ENCODE measurements at places on chromosomes 1 and 21.

- no peak for DNase-seq
Measured at GRCh38 chr1:224583774-224584173, 32.3 kb upstream of the CNIH3 start.

DNA sequence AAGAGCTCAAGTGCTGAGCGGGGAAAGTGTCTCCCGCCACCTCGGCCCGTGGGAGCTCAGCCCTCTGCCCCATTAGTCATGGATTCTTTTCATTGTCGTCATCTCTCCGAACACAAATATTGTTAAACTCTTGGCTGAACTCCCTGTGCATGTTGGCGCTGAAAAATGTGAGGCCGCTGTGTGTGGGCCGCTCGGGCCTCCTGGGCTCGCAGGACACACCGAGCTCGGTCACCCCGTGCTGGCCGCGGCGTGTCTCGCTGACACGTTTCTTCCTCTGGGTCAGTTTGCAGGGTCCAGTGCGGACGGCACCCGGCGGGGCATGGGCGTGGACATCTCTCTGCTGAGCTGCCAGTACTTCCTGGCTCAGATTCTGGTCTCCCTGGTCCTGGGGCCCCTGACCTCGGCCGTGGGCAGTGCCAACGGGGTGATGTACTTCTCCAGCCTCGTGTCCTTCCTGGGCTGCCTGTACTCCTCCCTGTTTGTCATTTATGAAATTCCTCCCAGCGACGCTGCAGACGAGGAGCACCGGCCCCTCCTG, 25.6 kb downstream of the SLC45A1 start:
- no peak for DNase-seq

GRCh38 chr1:89198491-89199072, at the start of gene GBP4:
TSS of gene GBP4 (minus strand) at chr1:89198942. CDS start at chr1:89198834, 108 bp downstream.
- peak; percentile 48 for DNase-seq

DNA sequence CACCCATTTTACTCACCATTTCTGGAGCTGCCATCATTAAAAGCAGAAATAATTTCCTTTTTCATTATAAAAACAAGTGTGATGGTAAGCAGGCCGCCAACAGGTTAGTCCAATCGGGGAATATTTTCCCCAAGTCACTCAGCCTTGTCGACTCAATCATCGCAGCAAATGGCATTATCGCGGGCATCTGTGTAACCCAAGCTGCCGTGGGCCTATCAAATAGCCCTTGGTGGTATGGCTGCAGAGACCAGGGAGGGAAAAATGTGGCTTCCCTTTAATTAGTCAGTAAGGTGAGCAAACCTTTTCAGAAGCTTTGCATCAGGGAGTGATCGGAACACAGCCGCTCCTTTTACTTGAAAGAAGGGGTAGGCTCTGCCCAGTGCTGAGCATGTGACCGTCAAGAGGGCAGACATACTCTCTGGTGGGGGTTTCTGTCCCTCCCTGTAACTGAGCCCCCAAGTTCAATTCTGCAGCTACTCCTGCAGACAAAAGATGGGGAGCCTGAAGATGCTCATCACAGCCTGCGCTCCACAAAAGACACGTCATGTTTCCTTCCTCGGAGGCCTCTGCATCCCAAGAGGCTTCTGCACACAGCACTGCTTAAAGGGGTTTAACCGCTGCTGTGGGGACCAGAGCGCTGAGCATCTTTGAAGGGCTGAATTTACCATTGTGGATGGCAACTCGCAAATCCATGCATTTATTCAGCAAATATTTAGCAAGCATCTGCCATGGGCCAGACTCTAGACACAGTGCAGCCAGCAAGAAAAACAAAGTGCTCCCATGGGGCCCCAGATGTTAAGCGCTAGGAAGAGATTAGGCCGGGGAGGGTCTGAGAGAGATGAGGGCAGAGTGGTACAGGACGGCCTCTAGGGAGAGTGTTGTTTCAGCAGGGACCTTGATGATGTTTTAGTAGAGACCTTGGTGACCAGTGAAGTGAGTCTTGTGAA, 1.2 kb upstream of the TMPRSS3 start:
- DNase-seq, result no peak

GRCh38 chr1:188261849-188262248, 1433.1 kb downstream of the PLA2G4A start:
- DNase-seq, result no peak

DNA sequence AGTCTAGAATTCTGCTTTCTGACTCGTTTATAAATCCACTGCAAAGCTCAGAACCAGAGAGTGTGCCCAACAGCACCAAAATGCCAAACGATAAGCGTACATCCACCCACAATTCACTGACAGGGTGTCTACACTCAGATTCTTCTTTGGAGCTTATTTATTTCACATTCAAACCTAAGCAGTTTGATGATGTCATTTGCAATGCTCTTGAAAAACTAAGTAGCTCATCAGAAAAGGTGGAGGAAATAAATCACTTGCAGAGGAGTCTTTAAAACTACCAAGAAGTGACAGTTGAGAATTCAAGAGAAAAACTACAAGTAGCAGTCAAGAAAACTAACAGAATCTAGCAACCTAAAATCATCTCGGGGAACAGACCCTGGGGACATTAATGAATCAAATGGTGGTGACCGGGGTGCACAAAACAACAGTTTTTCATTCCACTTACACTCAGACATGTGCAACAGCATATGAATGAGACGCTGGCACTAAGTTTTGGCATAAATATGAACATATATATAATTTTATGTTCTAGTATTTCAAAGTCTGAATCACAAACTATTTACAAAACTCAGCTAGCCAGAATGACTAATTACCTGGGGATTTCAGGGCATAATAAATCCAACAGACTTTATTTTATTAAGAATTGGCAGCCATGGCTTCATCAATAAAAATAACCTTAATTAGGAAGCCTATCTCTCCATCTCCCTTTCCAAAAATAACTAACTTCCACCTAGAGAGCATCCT, 119.4 kb downstream of the SIPA1L2 start:
- DNase-seq, result no peak

DNA sequence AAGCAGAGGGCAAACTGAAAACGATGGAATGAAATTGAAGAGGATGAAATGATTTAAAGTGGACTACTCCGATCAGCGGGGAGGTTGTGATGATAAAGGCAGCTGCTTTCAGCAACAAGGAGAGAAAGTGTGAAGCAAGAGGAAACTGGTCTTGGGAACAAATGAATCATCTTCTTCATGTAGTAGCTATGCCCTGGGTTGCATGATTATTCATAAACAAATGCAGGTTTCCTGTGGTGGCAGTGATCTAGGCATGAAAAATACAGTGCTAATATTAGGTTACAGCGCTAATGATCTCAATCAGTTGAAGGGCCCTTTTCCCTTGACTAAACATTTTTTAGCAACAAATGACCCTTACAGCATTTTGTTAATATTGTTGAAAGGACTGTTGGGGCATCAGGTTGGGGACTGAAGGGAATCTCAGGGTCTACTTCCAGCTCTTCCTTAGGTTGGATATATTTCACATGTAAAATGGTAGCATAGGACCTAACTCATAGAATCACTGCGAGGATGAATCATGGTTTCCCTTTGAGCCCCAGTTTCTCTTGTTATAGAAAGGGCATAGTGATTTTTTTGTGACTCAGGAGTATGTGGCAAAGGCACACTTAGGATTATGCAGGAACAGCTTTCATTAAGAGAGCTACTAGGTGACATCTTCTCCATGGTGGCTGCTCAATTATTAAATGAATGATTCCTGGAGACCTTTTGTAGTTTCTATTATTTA, 1.9 kb upstream of the ZFYVE9 start:
- DNase-seq, result no peak

GRCh38 chr1:196324345-196324744, 283.9 kb downstream of the KCNT2 start:
- no peak for DNase-seq

GRCh38 chr1:94111879-94112278, 9.1 kb downstream of the ABCA4 start:
- no peak for DNase-seq

DNA sequence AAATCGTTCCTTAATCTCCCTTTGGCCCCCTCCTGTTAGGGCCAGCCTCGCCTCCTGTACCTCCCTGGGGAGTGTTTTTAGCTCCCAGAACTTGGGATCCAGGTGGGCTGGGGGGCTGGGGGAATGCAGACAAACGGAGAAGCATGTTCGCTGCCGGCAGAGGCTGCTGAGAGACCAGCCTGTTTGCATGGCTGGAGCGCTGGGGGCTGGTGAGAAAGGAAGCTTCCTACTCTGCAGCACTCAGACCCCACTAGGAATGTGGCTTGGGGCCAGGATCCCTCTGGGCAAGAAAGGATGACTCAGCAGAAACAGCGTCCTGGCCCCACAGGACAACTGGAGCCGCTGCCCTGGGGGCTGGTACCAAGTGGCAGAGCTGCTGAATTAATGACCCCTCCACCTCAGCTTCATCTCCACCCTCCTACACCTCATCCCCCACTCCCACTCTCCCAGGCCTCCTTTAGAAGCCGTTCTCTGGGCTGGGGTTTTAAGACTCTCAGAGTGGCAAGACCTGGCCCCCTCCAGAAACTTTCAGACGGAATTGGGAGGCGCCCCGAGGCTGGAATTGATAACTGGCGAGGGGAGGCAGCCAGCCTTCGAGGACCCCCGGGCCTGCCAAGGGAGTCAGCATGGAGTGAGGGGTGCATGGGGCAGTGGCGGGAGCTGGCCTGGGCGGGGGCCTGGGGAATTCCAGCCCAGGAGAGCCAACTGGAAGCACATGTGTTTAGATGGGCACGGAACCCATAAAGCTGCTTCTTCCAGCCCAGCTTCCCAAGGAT, 28.5 kb upstream of the EPS8L3 start:
- DNase-seq, result no peak

DNA sequence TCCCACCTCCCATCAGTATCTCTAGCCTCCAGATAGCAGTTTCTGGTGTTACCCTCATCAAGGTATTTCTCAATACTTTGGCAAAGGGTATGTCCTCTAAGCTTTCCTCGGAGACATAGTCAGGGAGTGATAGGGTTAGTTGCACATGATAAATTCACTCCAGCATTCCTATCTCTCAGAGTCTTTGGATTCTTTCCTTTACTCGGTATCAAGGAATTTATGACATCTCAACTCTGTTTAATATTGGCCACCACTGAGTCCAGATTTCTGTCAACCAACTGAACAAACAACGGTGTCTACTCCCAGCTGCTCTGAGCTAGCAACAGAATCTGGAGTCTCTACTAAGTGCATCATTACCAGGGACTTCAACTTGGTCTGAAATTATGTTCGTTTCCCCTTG, 233.4 kb downstream of the TM2D1 start:
- DNase-seq, result no peak

DNA sequence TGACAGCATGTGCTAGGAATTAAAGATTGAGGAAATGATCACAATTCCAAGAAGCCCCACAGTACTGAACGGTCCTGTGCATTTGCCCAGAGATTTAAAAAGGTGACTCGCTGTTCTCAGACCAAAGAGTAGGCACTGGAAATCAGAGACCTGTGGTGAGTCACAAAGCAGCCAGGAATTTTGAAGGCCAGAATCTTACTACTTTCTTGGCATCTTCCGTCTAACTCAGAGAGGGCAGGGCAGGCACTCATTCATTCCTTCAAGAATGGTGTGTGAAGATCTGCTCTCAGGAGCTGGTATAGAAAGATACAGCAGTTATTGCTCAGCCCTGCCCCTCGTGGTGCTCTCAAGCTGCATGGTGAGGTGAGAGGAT, 57.9 kb downstream of the BRINP2 start:
- no peak for DNase-seq

DNA sequence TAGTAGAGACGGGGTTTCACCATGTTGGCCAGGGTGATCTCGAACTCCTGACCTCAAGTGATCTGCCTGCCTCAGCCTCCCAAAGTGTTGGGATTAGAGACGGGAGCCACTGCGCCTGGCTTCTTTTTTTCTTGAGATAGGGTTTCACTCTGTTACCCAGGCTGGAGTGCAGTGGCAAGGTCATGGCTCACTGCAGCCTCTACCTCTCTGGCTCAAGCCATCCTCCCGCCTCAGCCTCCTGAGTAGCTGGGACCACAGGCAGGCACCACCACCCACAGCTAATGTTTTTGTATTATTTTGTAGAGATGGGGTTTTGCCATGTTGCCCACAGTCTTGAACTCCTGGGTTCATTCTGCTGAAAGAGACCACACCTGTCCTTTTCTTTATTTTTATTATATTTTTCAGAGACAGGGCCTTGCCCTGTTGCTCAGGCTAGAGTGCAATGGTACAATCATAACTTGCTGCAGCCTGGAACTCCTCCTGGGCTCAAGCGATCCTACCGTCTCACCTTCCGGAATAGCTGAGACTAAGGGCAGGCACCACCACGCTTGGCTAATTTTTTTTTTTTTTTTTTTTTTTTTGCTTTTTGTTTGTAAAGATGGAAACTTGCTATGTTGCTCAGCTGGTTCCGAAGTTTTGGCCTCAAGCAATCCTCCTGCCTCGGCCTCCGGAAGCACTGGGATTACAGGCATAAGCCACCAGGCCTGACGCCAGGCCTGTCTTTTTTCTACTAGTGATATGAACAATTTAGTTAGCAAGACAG, 3.1 kb downstream of the LMNA start:
- DNase-seq, result no peak

DNA sequence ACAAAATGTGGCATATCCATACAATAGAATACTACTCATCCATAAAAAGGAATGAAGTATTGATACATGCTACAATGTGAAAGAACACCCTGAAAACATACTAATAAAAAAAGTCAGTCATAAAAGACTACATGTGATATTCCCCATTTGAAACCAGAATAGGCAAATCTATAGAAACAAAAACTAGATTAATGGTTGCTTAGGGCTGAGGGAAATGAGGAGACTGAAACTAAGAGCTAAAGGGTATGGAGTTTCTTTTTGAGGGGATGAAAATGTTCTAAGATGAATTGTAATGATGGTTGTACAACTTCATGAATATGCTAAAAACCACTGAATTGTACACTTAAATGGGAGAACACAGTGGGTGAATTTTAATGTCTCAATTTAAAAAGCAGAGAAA, 50.9 kb downstream of the ACBD6 start:
- no peak for DNase-seq

GRCh38 chr1:21782349-21782867, 541 bp downstream of the USP48 start:
- DNase-seq, result peak; percentile 61

DNA sequence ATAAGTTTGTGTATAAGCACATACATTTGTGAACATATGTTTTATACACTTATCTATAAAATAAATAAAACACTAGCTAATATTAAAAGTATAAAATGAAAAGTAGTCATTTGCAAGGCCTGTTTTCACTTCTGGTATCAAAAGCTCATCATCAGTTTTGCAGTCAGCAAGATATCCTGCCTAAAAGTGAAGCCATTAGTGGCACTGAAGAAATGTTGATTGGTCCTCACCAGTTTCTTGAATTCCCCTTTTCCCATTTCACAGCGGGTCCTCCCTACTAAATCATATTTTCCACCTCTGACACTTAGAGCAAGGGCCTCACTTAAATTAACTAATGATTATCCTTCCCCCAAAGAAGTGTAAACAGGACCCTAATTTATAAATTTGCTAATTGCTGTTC, 6.7 kb downstream of the TBX15 start:
- DNase-seq, result no peak
